ENCODE measurements at places on chromosomes 2 and 18.
A peak's percentile ranks its signal among the peaks of the same experiment; 100 is the strongest.

DNA sequence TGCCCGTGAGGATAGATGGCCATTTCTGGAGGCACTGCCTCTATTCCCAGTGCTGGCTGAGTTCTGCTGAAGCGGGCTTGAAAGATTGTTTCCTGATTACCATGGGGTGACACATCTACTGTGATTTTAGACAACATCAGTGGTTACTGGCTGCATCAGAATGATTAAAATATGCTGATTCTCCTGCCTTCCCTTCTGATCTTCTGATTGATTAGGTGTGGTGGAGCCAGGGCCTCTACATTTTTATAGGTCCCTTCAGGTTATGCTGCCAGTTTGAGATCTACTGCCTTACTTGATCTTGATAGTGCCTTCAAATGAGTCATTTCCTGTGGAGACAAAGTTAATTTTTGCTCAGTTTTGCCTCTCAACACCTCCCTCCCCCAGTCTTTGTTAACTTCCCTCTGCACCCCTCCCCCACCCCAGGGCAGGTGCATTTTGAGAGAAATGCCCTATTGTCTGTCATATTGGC is 31.6 kb upstream of the SNORC start:
- DNase-seq, result no peak

- no peak for DNase-seq
These were observed 24.3 kb downstream of the TACR1 start for GRCh38 chr2:75174981-75175380.

DNA sequence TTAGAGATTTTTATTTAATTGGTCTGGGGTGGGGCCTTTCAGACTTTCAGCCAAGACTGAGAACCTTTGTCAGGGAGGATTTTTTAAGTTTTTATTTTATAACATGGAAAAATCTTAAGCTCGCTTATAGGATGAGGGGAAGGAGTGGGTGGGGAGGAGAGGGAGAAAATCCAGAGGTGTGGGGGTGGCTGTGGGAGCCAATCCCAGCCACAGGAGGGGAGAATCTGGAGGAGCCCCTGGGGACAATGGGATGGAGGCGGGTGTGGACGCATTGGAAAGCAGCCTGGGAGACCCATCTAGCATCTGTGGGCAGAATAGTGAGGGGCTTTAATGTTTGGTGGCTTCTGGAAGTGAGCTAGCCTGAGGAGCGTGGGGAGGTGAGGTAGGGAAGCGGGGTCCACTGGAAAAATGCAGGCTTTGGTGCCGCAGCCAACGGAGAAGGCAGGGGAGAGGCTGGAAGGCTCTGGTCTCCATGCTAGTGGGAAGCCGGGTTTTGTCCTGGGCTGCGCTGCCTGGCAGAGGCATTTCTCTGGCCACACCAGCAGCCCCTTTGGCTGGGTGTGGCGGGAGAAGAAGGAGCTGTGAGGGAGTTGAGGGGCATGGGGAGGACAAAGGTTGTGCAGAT is 11.5 kb upstream of the INPP5D start:
- DNase-seq, result no peak

GRCh38 chr2:9002637-9003365 is 683 bp downstream of the MBOAT2 start:
- DNase-seq, result peak; percentile 20

- DNase-seq, result no peak
These were observed 176.4 kb downstream of the MYO3B start for GRCh38 chr2:170354388-170354787.

DNA sequence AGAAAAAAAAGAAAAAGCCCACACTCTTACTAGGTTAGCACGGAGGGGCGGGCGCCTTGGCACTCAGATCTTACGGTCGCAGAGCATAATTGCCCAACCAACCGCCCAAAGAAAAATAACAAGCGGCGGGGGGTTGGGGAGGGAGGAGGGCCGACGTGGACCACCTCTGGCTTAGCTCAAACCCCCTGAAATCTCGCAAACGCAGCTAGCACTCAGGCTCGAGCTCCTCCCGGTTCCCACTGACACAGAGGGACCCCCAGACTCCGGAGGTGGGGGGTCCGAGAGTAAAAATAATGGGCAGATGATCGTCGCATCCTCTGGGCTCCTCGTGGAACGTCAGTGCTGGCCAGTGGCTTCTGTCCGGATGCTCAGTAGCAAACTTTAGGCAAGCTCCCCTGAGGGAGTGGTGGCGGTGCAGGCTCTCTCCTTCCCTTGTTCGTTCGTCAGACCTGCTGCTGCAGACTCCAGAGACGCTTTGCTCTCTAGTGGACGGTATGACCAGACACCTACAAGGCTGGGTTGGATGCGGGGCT is 12.0 kb downstream of the CATIP start:
- peak; percentile 51 for DNase-seq

- no peak for DNase-seq
These were observed 28.9 kb downstream of the SPRED2 start for GRCh38 chr2:65403529-65403915.

DNA sequence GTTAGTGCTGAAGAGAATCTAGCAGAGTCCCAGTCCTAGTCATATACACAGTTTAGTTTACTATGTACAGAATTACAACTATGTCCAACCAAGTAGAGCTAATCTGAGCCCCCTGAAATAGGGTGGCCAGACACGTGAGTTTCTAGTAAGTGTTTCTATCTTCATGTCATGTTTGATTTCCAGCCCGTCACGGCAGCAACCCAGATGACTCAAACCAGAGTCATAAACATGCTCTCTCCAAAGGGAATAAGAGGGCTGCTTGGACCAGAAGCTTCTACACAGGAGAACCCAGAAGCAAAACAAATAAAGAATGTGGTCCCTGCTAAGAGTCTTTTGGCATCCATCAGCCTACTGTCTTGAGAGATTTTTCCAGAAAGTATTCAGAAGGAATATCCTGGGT is 64.9 kb upstream of the WIPF1 start:
- DNase-seq, result no peak

DNA sequence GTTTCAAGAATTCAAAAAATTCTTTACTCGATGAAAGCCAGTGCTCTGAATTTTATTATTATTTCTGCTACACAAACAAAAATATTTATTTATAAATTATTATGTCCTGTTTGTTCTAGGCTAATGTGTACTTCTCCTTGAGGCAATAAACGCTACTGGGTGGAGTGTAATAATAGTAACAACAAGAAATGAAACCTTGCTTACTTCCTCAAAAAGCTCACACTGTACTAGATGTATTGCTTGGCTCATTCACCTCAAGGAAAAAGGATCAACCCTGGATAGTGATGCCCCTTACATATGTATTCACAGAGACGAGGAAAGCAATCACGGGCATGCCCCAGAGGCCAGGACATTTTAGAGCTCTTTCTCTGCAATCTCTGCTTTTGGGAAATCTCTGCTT is 685.6 kb upstream of the NXPH2 start:
- DNase-seq, result peak; percentile 25

- DNase-seq, result peak; percentile 22
These were observed 256.0 kb downstream of the CDH20 start for GRCh38 chr18:61589053-61589723.

- no peak for DNase-seq
These were observed 146.5 kb downstream of the CABLES1 start for GRCh38 chr18:23281626-23282436.

DNA sequence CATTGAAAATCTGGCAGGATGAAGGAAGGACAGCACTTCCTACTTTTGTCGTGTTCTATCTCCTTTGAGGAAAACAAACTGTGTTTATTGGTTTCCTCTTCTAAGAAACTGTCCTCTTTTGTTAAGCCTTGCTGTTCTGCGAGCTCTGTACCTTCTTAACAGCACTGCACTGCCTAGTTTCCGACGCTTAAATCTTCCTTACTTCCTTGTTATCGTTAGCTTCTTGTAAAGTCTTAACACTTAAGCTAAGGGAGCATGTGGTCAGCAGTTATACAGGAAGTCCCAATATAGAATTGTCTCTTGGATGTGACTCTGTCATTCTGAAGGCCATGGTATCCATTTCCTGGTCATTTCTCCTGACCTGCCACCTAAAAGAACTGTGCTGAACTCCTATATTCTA is 552.8 kb upstream of the NRP2 start:
- DNase-seq, result peak; percentile 47

GRCh38 chr2:182553483-182553882 is 126.6 kb upstream of the PDE1A start:
- peak; percentile 33 for DNase-seq

- DNase-seq, result no peak
These were observed 106.3 kb upstream of the TCF4 start for GRCh38 chr18:55694291-55694690.

DNA sequence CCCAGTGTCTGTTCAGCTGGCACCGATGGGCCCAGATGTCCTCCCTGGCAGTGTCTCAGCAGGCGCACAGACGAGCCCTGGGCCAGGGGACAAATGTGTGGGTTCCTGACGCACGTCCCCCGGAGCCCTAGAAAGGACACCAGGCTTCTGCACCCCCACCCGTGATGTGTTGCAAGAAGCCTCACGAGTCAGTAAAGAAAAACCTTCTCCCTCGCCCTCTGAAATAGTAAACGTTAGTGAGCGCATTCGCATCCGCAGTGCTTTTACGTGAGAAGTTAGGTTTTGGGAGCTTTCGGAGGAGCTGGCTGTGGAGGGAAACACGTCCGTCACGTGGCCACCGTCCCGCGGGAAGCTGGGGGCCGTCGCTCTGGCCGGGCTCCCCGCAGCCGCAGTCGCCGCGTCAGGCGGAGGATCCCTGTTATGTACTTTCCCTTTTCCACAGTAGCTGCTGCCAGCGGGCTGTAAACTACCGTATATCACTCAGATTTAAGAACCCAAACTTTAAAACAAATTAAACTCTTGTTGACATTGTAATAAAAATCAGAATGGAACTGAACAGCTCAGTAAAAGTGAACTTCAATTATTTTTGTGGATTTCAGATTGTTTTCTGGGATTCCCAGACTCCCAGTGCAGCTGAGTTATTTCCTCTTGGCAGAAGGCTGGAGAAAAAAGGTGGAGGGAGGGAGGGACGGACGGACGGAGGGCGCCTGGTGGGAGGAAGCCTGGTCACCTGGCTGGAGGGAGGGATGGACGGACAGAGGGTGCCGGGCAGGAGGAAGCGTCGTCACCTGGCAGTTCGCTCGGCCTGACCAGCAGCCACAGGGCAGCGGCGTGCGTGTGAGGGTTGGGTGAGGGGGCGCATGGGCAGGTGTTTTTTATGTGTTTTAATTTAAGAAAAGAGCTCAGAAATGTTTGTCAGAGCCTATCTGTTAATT is 112.1 kb downstream of the NFATC1 start:
- peak; percentile 96 for DNase-seq

DNA sequence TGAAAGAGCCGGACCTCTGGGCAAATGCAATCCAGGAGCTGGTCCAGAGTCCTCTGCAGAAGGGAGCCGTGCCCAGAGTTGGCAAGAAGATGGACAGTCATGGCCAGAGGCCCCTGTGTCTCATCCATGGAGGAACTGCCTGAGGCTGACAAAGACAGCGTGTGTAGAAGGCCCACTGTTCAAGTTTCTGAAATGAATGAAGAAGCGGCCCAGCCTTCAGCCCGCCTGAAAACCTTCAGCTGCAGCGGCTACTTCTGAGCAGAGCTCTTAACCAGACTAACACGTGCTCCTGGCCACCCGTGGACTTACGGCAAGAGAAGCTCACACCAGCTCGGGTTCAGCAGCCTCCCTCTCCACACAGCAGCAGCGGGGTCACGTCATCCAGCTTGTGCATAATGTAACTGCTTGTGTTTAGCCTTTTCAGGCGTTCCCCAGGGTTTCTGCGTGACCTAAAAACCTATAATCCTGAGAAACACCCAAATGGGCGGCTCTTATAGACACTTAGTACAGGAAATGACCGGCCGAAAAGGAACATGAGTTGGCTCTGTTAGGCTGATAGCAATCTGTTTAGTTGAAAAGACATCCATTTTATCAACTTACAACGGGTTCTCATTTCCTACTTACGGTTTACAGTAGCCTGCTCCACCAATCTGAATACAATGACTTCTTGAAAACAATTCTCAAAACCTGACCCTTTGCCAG is at the start of gene FAM124B:
Gene FAM124B, minus strand, starts transcription at position 467 of the 702 bp plus-strand sequence. Its CDS starts 339 bp downstream, at position 128.
- peak; percentile 94 for DNase-seq

GRCh38 chr2:64904413-64905329 is 84.5 kb upstream of the SLC1A4 start:
- peak; percentile 47 for DNase-seq

DNA sequence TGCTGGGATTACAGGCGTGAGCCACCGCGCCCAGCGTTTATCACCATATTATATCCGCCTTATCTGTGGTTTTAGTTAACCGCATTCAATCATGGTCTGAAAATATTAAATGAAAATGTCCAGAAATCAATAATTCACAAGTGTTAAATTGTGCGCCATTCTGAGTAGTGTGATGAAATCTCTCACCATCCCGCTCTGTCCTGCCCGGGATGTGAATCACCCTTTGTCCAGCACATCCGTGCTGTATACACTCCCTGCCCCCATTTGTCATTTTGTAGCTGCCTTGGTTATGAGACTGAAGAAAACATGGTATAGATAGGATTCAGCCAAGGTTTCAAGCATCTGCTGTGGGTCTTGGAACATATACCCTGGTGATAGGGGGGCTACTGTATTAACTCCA is 70.7 kb downstream of the TIMM21 start:
- no peak for DNase-seq

GRCh38 chr2:85830645-85831044 is 58.1 kb downstream of the ST3GAL5 start:
- DNase-seq, result no peak

GRCh38 chr2:200466425-200467418 is 43.1 kb downstream of the KCTD18 start:
- peak; percentile 94 for DNase-seq

GRCh38 chr2:12456293-12457106 is 260.2 kb upstream of the TRIB2 start:
- peak; percentile 86 for DNase-seq

DNA sequence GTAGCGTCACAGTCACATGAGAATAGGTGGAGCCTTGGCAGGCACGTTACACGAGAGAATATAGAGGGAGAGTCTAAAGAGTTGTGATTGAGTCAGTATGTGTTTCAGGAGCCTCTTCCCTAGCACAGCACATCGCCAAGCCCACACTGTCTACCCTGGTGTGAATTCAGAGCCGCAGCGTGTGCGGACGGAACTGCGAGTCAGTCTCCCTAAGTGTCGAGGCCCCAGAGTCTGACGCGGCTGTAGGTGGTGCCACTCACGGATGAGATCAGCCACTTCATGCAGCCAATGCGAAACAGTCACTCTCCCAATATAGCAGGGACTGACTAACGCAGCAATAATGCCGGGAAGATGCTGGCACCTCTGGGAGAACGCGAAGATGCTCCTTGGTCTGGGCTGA is 587.3 kb upstream of the ID2 start:
- peak; percentile 66 for DNase-seq

DNA sequence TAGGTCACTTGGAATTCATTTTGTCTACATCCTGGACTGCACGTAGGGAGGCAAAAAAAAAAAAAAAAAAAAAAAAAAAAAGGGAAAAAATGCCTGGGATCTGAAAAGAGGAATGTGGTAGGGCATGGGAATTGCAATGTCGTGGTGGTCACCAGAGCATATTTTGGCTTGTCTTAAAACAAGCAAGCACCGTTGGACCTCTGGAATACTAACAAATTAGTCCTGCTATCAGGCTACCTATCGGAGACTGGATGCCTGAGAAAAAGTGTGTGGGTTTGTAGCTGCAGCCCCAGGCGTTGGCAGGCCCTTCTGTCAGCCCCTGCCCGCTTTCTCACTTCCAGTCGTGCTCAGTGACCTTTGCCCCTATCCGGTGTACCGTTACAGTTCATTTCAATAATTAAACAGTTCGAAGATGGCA is 588.5 kb upstream of the ZEB2 start:
- DNase-seq, result no peak

Data from muscle of leg (tissue), 16 donors.